Renal cortex interstitium (tissue), 15 donors: ENCODE measurements at places on chromosomes 1 and 21. TPM values are rescaled to one million over a fixed set of nuclear protein-coding genes. Genes with fewer than 3 reads are reported as not detected.

The RNASEL gene
- 14.2 TPM for polyA plus RNA-seq

The FAM72A gene
- polyA plus RNA-seq = 4.6 TPM

The MYOG gene
- polyA plus RNA-seq = 0.20 TPM

The EXTL1 gene
- polyA plus RNA-seq = 1.5 TPM

The LDLRAD1 gene
- 0.07 TPM for polyA plus RNA-seq

The RPS6KA1 gene
- 25.1 TPM for polyA plus RNA-seq

The C1orf87 gene
- 0.14 TPM for polyA plus RNA-seq

The GNG5 gene
- 183 TPM for polyA plus RNA-seq

The LCE3E gene
- not detected for polyA plus RNA-seq

The TPM3 gene
- 269 TPM for polyA plus RNA-seq

The RCSD1 gene
- polyA plus RNA-seq = 13.2 TPM

The CAPN9 gene
- polyA plus RNA-seq = 1.2 TPM

The CFHR1 gene
- polyA plus RNA-seq = 0.14 TPM

The ORC1 gene
- polyA plus RNA-seq = 8.0 TPM

The TNFRSF9 gene
- polyA plus RNA-seq = 0.07 TPM

The KLHDC7A gene
- 11.1 TPM for polyA plus RNA-seq

The SMYD3 gene
- 28.7 TPM for polyA plus RNA-seq

The OR2T3 gene
- not detected for polyA plus RNA-seq

The ETV3L gene
- not detected for polyA plus RNA-seq

The NES gene
- polyA plus RNA-seq = 175 TPM

The CD1E gene
- polyA plus RNA-seq = 0.11 TPM

The SEMA4A gene
- 18.4 TPM for polyA plus RNA-seq

The COL11A1 gene
- polyA plus RNA-seq = 8.5 TPM

The CDCA8 gene
- polyA plus RNA-seq = 21.3 TPM

The SLC1A7 gene
- polyA plus RNA-seq = 0.10 TPM

The TRABD2B gene
- polyA plus RNA-seq = 28.0 TPM

The TNNT2 gene
- 62.7 TPM for polyA plus RNA-seq

The MNDA gene
- 5.8 TPM for polyA plus RNA-seq

The CLEC20A gene
- polyA plus RNA-seq = 0.47 TPM

The CFHR3 gene
- polyA plus RNA-seq = not detected

The FCN3 gene
- polyA plus RNA-seq = 2.9 TPM

The CD247 gene
- polyA plus RNA-seq = 0.72 TPM

The TINAGL1 gene
- polyA plus RNA-seq = 40.9 TPM

The SPRR2F gene
- polyA plus RNA-seq = not detected
